ENCODE measurements at places on chromosomes 16 and 17.

- no peak for DNase-seq
Measured at GRCh38 chr17:28657756-28658155, 4.0 kb downstream of the SDF2 start.

GRCh38 chr17:59521465-59522126, 43.8 kb upstream of the DHX40 start:
- DNase-seq = peak; percentile 76

DNA sequence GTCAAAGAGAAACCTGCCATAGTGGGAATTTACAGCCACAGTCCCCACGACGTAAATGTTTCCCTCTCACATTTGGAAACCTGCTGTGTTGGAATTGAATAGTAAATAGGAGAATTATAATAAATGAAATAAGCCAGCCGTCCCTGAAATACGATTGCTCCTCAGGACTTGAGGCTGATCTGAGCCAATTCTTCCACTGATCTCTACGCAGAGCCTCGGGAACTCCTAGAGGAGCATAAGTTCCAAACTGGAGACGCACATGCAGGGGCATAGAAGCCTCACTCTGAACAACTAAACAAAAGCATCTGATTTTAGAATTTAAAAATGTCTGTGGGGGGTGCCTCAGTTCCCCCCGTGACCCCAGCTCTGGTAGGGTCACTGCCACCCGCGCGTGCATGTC, 10.2 kb upstream of the TEX19 start:
- no peak for DNase-seq

- peak; percentile 10 for DNase-seq
Measured at GRCh38 chr17:37146086-37147064, 197.6 kb downstream of the AATF start.

DNA sequence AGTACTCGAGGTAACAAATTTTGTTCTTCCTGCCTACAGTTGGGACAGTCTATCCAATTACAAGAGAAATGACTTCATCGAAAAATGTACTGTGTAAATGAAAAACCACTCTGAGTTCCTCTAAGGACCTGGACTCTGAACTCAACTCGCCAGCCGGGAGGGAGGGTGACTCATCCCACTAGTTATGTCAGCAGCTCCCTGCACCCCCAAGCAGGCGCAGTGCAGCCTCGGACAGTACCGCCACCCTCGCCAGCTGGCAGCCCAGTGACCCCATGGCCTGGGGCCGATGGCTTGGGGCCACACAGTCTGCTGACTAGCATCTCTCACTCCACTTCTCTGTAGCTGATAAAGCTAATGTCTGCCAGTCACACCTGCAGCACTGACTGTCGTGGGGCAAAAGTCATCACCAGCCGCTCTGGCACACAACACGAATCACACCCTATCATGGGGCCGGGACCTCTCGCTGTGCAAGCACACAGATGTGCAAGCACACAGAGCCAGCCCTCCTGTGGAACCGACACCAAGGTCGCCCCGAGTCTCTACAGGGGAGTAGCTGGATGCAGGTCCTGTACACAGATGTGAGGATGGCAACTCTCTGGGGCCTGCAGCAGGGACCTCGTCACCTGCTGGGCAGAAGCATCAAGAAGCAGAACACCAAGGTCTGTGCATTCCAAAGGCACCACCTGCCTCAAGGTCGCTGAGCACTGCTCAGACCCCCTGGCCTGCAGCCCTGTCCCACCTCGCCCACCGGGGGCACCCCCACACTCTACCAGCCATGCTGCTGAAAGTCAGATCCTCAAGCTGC, 5.7 kb downstream of the CSNK1D start:
- peak; percentile 16 for DNase-seq

DNA sequence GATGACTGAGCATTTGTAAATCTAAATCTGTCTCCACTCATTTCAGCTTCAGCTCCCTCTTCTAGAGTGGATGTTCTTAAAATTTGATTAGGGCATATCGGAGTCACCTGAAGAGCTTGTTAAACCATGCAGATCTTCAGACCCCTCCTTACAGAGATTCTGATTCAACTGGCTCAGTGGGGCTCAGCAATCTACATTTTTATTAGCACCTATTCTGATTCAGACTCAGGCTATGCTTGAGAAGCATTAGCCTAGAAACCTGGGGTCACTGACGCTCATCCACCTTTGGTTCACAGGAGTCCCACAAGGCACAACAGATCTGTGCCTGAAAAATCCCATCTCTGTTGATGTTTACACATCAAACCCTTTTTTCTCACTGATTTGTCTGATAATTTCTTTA, 365.6 kb downstream of the GRIN2A start:
- no peak for DNase-seq

DNA sequence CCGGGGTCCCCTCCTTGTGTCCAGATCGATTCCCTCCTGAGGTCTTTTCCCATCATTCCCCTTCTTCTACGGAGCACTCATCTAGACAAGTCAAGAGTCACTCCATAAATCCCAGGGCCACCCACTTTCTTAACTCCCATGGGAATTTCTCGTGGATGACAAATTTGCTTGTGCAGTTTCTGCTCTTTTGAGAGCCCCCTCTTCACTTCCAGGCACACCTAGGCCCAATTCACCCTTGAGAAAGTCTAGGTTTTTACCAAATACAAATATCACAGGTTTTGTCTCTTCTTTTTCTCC, 522 bp upstream of the POLDIP2 start:
- no peak for DNase-seq

DNA sequence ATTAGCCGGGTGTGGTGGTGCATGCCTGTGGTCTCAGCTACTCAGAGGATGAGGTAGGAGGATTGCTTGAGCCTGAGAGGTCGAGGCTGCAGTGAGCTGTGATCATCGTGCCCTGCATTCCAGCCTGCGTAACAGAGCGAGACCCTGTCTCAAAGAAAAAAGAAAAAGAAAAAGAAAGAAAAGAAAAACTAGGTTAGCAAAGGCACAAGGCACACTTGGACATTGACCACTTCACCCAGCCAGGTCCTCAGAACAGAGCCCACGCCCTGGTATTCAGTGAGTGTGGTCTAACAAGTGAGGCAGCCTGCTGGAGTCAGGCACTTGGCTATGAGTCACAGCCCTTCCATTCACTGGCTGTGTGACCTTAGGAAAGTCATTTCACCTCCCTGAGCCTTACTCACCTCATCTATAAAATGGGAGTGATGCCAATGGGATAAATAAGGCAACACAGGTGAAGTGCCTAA, 10.4 kb downstream of the MILR1 start:
- no peak for DNase-seq

DNA sequence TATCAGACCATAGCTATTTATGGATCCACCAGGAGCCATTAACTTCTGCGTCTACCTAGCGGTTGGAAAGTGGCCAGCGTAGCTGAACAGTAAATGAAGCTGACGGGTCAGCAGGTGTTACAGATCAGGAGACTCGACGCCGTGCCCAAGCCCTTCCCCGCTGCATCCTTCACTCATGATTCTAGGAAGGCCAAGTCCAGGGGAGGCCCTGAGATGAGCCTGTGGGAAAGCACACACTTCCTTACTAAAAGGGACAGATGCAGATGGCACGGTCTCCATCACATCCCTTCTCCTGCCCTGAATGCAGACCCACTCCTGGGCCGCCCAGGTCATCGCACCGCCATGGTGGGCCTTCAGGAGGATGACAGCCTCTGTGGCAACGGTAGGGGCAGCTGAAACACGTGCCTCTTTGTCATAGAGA, 67.7 kb upstream of the DNAH17 start:
- DNase-seq = no peak

GRCh38 chr17:40782450-40782849, at the start of gene KRT27:
Gene KRT27, minus strand, starts transcription at chr17:40782550. Its CDS starts 57 bp downstream, at chr17:40782493.
- no peak for DNase-seq

Measured in B cell (primary cell).